Cortex of kidney (tissue), 1 donor: ENCODE measurements at places on chromosomes 6 and 20.

GRCh38 chr20:13121840-13122515, 99.1 kb upstream of the ISM1 start:
- no peak for DNase-seq

GRCh38 chr6:84415517-84415916, 188.1 kb upstream of the CEP162 start:
- DNase-seq = no peak

DNA sequence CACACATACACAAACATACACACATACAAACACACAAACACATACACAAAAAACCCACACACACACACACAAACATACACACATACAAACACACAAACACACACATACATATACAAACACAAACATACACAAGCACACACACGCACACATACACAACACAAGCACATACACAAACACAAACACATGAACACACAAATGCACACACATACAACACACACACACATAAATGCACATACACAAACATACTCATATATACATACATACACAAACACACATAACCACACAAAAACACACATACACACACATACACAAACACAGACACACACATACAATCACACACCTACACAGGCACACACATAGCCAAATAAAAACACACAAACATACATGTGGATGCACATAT, 30.3 kb upstream of the THBS2 start:
- DNase-seq = no peak

DNA sequence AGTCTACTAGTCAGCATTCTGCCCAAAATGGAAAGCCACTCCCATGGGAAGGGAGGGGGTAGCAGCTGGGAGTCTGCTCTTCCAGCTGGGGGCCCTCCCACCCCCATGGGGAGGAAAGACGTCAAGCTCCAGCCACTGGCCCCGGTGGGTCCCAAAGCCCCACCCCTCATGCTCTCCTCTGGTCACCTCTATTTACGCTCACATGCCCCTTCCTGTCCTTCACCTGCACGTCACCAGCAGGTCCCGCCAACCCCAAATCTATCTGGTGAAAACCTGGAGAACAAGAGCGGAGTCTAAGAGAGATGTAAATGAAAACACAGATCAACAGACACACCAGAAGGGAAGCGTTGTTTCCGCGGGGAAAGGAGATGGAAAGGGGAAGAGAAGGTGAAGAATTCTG, 30.0 kb upstream of the ZBP1 start:
- DNase-seq = no peak

DNA sequence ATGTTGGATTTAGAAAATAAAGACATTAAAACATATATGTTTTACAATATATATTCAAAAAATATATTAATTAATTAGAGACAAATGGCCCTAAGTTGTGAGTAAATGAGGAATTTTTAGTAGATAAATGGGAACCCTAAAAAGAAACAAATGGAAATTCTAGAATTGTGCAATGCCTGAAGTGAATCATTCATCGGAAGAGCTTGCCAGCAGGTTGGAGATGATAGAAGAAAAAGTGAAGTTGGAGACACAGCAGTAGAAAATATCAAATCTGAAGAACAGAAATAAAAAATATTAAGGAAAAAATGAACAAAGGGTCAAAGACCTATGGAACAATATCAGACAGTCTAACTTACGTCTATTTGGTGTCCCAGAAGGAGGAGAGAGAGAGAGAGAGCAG, 109.4 kb upstream of the NEDD9 start:
- DNase-seq = no peak

DNA sequence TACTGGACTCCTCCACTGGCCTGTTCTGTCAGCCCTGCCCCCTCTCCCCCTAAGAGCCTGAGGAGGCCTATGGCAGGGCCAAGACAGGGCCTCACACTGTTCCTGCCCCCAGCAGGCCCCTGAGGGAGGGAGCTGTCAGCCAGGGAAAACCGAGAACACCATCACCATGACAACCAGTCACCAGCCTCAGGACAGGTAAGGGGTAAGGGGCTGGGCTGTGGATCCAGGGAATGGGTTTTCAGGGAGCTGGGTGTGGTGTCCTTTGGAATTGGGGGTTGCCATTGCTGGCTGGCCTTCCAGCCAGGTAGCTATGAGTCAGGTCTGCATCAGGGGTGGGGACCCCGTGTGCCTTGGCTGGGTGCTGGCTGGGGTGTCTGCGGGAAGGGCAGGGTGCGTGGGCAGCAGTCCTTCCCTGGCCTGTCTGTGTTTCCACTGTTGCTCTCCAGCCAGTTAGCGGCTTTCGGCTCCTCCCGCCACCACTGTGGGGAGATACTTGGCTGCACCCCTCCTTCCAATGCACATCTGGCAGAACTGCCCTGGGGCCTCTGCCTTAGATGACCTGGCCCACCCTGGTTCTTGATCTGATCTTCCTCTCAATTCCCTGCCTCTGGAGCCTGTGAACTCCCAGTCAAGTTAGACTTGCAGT, 3.9 kb downstream of the SLC29A1 start:
- DNase-seq = no peak

GRCh38 chr6:41199552-41200246, 1.2 kb downstream of the TREML2 start:
- DNase-seq = no peak

DNA sequence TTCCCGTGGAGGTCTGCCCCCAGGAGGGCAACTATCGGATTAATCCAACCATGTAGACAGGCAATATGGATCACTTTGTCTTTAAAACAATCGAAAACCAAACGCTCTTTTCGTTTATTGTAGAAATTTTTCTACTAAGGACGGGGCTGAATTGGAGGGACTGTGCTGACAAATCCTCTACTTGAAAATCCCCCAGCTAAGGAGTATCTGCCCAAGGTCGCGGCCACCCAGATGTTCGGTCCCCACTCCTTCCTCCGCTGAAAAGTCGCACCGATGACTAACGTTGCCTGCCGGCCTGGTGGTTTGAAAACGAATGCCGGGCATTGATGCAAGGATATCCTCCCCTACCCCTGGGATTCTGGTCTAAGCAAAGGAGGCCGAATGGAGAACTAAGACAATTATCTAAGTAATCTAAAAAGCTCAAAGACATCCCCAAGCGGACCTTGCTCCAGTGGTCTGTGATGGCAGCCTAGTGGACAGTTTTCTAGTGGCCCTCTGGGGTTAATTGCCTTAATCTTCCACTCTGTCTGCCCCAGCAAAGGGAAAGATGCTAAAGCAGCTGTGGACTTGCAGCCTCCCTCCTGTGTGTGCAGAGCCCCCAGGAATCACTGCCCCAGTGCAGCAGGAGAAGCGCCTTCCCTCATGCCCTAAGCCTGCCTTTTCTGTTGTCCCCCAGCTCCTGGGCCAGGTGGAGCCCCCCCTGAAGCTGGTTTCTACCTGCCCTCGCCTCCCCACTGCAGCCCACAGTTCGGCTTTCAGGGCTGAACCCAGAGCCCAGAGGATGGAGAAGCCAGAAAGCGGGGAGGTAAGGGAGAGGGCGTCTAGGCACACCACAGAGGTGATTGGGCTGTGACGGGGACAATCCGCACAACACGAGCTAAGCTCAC, 3.6 kb upstream of the FOXC1 start:
- DNase-seq = no peak

DNA sequence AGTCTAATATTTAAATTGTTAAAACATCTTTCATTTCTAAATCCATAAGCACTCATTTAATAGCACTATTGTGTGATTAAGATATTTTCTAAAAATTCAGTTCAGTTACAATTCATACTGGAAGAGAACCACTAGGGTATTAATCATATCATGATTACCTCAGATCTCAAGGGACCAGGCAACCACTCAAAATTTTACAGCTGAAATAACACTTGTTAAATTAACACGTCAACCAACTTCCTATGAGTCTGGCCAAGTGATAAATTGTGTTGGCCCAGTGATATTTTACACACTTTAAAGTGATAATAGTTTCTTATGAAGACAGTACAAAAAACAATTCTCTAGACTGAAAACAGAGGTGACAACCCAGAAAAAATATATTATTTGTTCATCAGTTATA, 869.0 kb upstream of the ADGRB3 start:
- no peak for DNase-seq

DNA sequence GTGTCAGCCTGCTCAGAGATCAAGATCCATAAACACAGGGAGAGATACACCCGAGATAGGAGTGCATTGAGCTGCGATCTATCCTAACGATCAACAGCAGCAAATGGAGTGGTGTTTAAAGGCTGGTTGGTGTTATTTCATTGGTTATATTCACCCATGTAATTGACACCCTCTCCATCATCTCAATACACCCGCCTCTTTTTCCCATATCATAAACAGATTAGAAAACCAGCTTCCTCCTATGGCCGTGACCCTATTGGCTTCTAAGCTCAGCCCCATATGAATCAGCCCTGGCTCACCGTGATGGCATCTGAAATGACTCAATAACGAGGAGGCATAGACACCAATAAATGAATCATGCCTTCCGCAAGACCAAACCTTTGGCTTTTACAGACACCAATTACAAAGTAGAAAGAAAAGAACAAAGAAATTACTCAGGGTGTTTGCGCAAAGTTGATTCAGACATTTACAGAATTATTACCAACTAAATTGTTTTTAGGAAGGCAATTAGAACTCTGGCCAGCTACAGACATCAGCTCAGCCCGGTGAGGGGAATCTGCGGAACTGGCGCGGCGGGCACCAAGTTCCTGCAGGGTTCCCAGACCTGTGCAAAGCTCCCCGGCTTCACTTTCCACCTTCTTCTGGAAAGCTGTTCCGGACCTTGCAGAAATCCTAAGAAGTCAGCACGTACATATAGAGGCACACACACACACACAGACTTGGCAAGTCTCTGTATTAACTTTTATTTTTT, 11.5 kb downstream of the PMEPA1 start:
- no peak for DNase-seq

GRCh38 chr6:100968949-100969348, 87.8 kb upstream of the ASCC3 start:
- DNase-seq = no peak

DNA sequence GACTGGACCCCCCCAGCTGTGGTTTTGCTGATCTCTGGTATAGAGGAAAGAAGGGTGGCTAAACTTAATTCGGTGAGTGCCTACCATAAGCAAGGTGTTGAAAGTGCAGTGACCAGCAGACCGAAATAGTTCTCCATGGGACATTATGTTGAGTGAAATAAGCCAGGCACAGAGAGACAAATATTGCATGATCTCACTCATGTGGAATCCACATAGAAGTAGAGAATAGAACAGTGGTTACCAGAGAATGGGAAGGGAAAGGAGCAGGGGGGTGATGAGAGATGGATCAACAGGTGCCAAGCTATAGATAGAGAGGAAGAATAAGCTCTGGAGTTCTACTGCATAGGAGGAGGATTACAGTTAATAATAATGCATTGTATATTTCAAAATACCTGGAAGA, 9.7 kb upstream of the GCNT2 start:
- no peak for DNase-seq

- no peak for DNase-seq
Observed at GRCh38 chr20:10478930-10479329, 43.8 kb downstream of the SLX4IP start.

DNA sequence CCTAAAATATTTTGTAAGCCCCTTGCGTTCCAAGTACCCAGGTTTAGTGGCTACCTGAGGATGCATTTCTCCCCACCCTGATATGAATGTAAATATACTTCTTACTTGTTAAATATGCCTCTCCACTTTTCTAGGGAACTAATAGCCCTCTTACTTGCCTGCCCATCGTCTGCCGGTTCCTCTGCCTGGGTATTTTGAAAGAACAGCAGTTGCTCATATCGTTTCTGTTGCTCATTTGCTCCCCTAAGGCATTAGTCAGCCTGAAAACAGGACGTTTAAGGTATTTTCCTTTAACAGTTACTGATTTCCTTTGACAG, 141.3 kb upstream of the CARMIL1 start:
- no peak for DNase-seq

DNA sequence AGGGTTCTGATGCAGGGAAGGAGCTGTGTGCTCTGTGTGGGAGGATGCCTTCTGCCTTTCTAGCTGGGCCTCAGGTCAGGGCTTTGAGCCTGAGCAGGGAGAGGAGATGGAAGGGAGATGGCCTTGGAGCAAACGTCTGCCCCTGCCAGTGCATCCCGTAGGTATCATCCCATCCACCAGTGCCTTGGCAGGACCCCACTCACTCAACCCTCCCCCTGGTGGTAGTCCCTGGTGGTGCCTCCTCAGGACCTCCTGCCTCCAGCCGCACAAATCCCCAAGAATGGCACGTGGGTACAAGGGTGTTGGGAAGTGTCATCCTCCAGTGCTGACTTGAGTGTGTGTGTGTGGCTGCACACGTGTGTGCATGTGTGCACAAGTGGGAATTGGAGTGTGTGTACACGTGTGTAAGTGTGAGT, 23.1 kb upstream of the MICB start:
- DNase-seq = no peak

- DNase-seq = no peak
Observed at GRCh38 chr6:67219346-67219745, 1415.7 kb upstream of the ADGRB3 start.

GRCh38 chr6:129801909-129802308, 59.2 kb downstream of the TMEM244 start:
- no peak for DNase-seq

- DNase-seq = no peak
Observed at GRCh38 chr20:4014031-4014474, 1.3 kb downstream of the RNF24 start.
